Left colon (tissue), 2 donors: ENCODE measurements at places on chromosomes 3 and 15. TPM values are rescaled to one million over a fixed set of nuclear protein-coding genes. Genes with fewer than 3 reads are reported as not detected.

The ADGRG7 gene
- 15.6 TPM for total RNA-seq

The OR5K2 gene
- total RNA-seq: not detected

The TMEM212 gene
- not detected for total RNA-seq

The LRTM1 gene
- not detected for total RNA-seq

The IGF2BP2 gene
- total RNA-seq: 48.1 TPM

The ANKRD34C gene
- total RNA-seq: not detected

The ARHGAP31 gene
- 10.7 TPM for total RNA-seq

The PARP6 gene
- 39.1 TPM for total RNA-seq

The GHSR gene
- total RNA-seq: not detected

The CPA3 gene
- total RNA-seq: 1.9 TPM

The WDR72 gene
- 0.12 TPM for total RNA-seq

The PRICKLE2 gene
- 13.2 TPM for total RNA-seq

The PLAAT1 gene
- not detected for total RNA-seq

The PLD1 gene
- 79.7 TPM for total RNA-seq

The GASK1A gene
- 1.1 TPM for total RNA-seq

The ATRIP gene
- total RNA-seq: 3.8 TPM

The MED12L gene
- 0.37 TPM for total RNA-seq

The MLH1 gene
- total RNA-seq: 17.3 TPM

The SLC35G2 gene
- 0.84 TPM for total RNA-seq

The ATP2C1 gene
- 62.8 TPM for total RNA-seq

The RTP3 gene
- not detected for total RNA-seq

The HRG gene
- total RNA-seq: not detected

The ITIH4 gene
- total RNA-seq: 2.7 TPM
